Jurkat, Clone E6-1 (cell line): ENCODE measurements at places on chromosomes 3 and 15.

GRCh38 chr3:139112230-139112558, 67.5 kb upstream of the PRR23C start:
- no peak for DNase-seq

DNA sequence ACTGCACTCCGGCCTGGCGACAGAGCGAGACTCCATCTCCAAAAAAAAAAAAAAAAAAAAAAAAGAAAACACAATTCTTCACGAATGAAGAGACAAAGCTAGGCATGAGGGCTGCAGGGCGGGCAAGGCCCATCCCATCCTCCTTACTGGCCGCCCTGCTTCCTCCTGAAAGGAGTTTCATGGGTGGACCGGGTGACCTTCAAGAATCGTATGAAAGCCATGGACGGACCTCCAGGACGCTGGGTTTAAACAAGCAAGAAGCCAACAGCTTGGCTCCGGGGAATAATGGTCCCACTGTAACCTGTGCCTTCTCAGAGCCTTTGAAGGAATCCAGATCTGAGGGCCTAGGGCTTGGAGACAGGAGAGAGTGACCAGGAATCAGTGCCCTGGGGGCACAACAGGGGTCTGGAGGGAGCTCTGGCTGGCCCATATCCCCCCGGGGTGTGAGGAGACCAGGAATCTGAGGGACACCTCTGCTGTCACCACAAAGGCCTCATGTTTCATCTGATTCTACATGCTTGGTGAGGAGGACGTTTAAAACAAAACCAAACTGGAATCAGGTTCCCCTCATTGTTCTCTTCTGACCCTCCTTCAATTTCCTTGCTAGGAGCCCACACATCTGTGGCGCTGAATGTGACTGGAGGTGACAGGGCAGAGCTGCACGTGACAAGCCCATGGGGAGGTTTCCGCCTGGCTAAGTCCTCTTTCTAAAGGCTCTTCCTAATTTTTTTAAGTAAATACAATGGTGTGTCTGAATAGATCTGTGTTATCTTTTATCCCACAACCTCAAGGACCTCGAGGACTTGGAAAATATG, 46.1 kb downstream of the WHAMM start:
- DNase-seq, result no peak

- DNase-seq, result no peak
Measured at GRCh38 chr3:101690972-101691371, 4.5 kb upstream of the RPL24 start.

DNA sequence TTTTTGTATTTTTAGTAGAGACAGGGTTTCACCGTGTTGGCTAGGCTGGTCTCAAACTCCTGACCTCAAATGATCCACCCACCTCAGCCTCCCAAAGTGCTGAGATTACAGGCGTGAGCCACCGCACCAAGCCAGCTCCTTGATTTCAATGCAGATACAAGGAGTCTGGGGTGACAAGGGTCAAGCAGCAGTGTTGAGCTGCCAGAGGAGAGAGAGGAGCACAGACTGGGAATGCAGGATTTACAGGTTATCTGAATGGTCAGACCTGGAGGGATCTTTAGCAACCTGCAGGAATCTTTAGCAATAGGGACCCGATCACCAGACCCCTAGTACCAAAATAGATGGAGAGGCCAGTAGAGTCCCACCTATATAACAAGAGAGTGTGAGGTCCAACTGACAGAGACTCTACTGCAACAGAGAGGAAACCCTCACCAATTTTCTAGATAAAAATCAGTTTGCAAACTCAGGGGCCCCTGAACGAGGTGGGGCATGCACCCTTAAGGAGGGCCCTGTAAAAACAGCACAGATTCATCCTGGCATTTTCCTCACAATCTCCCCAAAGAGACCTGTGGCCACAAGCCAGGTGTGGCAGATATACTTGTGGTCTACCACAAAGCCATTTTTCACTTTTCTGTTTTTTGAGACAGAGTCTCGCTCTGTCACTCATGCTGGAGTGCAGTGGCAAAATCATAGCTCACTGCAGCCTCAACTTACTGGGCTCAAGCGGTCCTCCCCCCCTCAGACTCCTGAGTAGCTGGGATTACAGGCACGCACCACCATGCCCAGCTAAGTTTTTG, 10.7 kb upstream of the SHISA5 start:
- DNase-seq, result peak; percentile 91

GRCh38 chr3:107806021-107806420, 283.3 kb downstream of the BBX start:
- no peak for DNase-seq

DNA sequence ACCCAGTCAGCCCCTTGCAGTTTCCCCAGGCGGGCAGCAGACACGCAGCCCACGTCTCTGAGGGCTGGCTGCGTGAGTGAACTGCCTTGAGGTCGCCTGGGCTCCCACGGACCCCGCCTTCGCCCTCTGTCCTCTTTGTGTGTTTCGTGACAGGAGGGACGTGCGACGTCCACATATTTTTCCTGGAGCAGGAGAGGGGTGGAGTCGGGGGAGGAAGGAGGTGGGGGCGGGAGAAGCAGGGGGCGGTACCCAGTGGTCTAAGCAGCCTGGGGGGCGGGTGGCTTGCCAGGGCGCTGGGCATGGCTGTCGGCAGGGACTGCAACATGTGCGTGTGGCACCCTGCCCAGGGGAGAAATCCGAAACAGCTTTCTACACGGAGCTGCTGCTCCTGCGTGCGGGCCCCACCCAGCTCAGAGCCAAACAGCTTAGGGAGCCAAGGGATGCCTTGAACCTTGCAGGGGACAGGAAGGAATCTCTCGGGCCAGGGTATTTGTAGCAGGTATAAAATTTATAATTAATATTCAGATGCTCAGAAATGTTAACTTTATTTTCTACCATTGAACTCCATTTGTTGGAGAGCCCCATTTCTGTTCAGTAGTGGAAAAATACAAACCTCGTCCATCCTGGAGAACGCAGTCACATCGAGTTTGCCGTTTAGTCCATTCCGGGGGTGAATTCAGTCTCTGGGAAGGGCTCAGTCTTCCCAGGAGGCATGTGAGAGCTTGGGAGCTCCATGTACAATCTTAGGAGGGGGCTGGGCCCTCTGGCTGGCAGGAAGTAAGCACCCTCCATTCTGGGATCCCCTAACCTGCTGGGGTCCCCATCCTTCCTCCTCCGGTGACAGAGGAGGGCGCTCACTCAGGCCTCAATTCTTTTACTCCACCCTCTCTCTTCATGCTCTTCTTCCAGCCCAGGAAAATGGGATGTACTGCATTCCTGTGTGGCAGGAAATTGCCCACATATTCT, 79.1 kb upstream of the MEF2A start:
- no peak for DNase-seq

- DNase-seq, result peak; percentile 24
Measured at GRCh38 chr15:64096668-64097384, 1.0 kb downstream of the SNX1 start.

- DNase-seq, result no peak
Measured at GRCh38 chr3:136802481-136802996, 16.4 kb upstream of the SLC35G2 start.

DNA sequence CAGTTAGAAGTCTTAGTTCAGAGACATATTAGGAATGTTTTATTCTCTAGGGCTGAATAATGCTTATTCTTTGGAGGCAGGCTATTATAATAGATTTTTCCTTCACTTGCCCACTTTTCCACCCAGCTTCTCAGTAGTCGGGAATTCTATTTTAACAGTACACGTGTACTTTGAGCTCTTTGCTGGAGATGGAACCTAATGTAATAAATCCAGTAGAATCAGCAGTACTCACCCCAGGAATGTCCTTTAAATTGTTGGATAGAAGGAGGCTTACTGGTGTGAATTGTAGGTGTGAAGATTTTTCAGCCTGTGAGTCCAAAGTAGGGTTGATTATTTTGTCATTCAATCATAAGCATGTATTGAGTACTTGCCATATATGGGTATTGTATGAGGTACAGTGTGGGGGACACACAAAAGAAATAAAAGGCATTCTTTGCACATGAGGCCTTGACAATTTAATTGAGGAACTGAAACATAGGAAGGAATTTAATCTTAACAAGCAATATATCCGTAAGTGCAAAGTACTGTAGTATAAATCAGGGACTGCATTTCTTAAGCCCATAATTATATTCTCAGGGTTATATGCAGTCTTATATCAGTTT, 29.5 kb upstream of the MGA start:
- DNase-seq, result no peak

DNA sequence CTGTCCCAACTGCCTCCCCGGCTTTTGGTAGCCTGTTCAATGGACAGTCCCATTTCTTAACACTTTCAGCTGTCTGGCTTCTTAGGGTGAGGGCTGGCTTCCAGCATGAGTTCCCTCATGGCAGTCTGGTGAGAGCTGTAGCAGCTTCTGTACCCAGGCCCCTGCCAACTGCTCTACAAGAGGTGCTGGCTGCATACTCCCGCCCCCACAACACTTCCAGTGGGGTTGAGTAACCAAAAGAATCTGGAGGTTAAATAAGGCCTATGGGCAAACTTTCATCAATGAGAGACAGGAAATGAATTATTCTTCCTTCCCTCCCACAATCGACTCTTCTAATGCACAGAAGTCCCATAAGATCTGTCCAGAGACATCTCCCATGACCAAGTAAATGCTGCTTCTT, 145.0 kb downstream of the NEK10 start:
- no peak for DNase-seq

GRCh38 chr15:68593828-68594532, 15.2 kb downstream of the CORO2B start:
- no peak for DNase-seq

- no peak for DNase-seq
Measured at GRCh38 chr3:173440514-173440913, 43.0 kb downstream of the NLGN1 start.

DNA sequence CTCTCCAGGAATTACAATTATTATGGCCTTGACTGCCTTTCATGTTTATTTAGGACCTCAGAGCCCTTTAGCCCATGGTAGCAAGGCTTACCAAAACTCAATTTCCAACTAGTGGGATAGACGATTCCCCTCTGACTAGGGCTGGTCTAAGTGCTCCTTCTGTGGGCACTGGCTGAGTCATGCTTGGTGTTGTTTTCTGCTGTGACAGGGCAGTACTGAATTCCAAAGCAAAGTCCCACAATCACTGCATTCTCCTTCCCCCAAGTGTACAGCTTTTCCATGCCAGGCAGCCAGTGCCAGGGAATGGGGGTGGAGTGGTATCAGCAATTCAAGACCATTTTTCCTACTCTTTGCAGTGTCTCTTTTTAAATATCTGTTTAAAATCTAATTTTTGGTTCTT, 509.0 kb upstream of the NECTIN3 start:
- DNase-seq, result no peak

GRCh38 chr3:123837858-123838257, 46.3 kb downstream of the MYLK start:
- no peak for DNase-seq

DNA sequence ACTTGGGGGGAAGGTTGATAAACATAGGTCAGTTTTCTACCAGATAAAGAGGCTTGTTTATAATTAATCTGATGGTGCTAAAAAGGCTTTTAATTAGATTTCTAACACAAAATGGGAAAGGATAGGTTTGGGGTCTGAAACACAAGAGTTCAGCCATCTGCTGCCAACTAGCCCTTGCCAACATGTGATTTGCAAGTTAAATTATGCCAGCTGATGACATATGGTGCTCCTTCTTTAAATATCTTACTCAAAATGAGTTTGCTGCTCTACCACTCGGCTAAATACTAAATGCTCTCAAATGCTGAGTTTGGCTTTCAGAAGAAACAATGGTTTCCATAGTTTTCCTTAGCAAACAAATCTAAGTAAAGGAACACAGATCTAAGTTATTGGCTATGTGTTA, 557.8 kb upstream of the CCDC54 start:
- no peak for DNase-seq

DNA sequence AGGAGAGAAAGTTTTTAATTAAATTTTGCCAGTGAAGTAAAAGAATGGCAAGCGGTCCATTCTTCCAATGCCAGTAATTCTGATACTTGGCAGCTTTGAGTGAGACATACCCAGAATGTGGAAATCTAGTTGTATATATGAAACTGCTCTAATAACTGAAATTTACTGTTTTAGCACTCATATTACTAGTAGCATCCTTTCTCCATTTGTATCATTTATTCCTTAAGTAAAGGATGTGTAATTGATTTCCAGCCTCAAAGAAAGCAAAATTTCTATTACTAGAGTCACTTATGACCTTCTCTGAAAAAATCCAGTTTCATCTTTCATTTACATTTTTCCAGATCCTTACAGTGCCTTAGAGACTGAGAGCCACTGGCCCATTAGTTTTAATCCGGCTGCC, 65.1 kb downstream of the PBRM1 start:
- DNase-seq, result no peak
